Activated effector memory CD4-positive, alpha-beta T cell treated with anti-CD3 and anti-CD28 coated beads, Interleukin-2, amount 50 U/mL, for 16 hours (primary cell): ENCODE measurements at places on chromosomes 11 and 22.
A peak's percentile ranks its signal among the peaks of the same experiment; 100 is the strongest.

- DNase-seq: peak; percentile 78
These were observed 603 bp upstream of the ZFTA start for GRCh38 chr11:63769042-63769713.

GRCh38 chr11:86211619-86212018 is 32.9 kb upstream of the EED start:
- no peak for DNase-seq

DNA sequence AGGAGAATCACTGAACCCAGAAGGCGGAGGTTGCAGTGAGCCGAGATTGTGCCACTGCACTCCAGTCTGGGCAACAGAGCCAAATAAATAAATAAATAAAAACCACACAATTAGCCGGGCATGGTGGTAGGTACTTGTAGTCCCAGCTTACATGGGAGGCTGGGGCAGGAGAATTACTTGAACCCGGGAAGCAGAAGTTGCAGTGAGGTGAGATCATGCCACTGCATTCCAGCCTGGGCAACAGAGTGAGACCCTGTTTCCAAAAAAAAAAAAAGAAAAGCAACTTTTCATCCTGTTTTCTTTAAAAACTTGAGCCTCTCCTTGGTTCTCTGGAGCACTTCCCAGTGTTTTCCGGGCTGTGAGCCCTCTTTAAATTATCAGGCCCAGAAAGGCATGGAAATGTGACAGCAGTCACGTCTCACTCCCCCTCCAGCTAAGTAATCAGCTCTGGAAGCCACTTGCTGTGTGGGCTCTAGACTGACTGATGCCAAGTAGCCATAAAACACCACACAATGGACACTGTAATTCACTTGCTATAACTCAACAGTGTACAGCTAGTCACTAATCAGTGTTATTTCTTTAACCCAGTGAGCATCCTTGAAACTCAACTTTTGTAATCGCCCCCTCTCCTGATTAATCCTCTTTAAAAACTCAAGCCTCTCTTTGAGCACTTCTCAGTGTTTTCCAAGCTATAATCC is 13.0 kb upstream of the MCHR1 start:
- no peak for DNase-seq

GRCh38 chr22:46233231-46233630 is 16.9 kb downstream of the CDPF1 start:
- no peak for DNase-seq

DNA sequence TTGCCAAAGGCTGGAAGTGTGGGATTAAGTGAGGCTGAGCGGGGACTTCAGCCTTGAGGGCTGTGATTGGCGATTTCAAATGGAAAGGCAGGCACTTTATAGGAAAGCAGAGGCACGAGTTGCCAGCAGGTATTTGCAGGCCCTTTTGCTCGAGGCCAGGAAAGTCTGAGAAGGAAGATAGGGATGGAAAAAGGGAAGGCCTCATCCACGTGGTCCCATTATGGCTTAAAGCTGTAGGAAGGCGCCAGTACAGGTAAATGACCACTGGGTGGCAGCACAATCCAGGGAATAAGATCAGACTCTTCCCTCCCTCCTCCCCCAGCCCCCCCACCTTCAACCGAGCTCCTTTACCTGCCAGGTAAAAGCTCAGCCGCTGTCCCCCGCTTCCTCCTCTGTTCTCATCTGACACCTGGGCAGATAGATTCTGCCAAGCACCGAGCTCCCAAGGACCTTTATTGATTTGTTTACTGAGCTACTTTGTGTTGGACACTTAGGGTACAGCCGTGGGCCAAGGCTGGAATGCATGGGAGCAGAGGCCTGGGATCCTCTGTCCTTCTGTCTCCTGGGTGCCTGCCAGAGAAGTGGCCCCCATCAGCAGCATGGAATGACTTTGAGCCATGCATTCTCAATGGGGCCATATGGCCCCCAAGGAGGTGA is 7.5 kb downstream of the P2RX3 start:
- peak; percentile 87 for DNase-seq
